ENCODE measurements at places on chromosomes 2 and 18.
A peak's percentile ranks its signal among the peaks of the same experiment; 100 is the strongest.

DNA sequence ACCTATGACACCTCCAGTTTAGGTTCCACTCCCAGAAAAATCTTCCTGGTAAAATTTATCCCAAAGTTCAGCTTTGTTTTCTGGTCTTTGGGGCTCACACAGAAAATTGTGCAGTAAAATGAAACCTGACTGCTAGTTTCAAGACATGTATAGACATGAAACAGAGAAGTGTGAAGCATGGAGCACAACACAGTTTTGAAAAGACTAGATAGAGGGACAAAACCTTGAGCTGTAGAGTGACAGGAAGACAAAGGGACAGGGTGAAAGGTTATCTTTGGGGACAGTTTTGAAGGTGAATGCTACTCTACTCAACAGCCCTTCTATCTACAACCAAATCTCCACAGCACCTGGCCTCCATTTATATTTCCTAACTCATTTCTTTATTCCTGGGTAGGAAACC is 352.6 kb downstream of the RBM43 start:
- no peak for DNase-seq

GRCh38 chr18:59085797-59086196 is 53.9 kb upstream of the SEC11C start:
- no peak for DNase-seq

GRCh38 chr2:240560480-240561324 is 545 bp downstream of the DUSP28 start:
- DNase-seq, result peak; percentile 100

DNA sequence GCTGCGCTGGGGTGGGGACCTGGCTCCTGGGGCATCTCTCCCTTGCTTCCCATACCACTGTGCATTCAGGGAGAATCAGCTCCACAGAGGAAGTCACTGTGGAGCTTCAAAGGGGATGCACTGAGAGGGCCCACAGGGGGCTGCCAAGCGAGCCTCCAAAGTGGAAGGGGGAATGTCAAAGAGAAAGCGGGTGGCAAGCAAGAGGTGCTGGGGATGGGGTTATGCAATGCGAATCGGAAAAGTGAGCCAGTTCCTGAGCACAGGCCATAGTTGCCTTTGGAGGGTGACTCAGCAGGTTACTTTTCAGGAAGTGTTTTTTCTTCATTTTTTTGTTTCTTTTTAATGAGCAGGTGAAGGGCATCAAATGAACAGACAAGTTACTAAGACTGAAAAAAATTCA is 17.6 kb downstream of the PMAIP1 start:
- no peak for DNase-seq

DNA sequence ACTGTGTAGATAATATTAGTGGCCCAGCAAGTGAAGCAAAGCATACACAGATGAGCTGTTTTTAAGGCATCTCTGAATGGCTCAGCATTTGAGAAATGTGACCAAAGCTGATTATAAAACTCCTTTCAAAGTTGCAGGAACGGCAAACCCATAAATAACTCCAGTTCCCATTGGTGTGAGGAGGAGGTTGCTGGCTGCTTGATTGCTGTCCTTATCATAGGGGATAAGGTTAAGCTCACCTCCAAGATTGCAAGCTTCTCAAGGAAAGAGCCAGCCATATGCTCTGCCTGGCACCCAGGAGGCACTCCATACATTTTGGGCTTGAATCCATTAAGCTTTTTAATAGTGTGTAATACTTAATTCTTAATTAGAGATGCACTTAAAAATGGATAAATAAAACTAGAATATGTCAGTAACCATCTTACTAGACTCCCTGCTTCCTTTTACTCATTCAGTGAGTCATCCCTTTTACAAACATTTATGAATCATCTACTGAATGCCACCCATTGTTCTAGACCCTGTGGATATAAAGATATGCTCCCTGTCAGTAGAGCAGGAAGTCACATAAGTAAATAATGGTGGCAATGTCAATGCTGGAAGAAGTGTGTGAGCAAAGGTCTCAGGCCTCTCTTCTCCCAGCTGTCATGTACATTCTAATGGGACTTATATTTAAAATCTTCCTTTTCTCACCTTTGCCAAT is 99.3 kb downstream of the SPATS2L start:
- DNase-seq, result no peak

GRCh38 chr2:15191789-15192188 is 369.3 kb downstream of the NBAS start:
- no peak for DNase-seq

GRCh38 chr2:126638746-126639145 is 17.2 kb upstream of the GYPC start:
- no peak for DNase-seq

- no peak for DNase-seq
These were observed 170.7 kb downstream of the ZNF804A start for GRCh38 chr2:184769023-184769422.

DNA sequence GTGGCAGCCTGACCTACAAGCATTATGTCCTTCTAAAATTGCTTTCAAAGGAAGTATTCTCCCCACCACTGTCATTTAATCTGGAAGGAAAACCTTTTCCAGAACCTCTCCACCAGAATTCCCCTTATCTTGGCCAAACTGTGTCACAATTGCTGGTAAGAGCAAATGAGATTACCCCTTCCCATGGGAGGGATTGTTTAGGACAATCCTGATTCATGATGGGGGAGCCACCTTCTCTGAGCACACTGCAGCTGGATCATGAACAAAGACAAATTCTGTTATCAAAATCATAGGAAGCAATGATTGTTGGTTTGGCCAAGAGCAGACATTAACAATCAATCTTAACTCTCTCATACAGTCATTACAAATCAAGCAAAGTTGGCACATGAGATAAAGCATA is 18.1 kb upstream of the ATOH8 start:
- no peak for DNase-seq

- no peak for DNase-seq
These were observed 55.5 kb upstream of the SLC8A1 start for GRCh38 chr2:40507432-40507831.

DNA sequence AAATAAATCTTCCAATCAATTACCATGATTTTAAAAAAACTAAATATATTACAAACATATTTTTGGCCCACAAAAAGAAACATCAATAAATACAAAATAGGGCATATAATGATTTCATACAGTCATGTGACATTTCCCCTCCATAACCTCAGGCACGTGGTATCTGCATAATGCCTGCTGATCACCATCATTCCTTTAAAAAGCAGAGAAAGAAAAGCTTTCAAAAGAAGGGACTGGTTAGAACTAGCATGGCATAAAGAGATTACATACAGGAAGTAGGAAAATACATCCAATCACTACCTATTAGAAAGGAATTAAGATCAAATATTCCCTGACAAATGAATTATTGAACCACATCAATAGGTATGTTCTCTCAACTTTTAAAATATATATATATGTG is 83.5 kb downstream of the INO80D start:
- no peak for DNase-seq

GRCh38 chr2:171651667-171652415 is 35.4 kb upstream of the DYNC1I2 start:
- no peak for DNase-seq

- no peak for DNase-seq
These were observed 212.5 kb upstream of the GULP1 start for GRCh38 chr2:188079196-188079595.

DNA sequence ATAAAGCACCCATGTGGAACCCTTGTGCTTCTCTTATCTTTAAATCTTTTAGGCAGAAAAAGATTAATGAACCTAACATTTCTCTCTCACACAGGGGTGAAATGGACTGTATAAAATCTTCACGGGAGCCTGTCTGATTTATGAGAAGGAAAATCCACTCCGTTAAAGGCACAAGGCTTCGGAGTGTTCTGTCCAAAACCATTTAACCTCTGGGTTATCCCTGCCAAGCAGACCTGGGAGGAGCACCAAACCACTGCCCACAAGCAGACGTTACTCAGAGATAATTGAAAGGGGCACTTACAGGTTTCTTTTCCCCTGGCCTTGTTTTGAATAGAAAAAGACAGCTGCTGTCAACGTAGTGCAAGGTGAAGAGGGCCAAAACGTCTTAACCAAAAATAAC is 184.4 kb upstream of the DOK6 start:
- no peak for DNase-seq

DNA sequence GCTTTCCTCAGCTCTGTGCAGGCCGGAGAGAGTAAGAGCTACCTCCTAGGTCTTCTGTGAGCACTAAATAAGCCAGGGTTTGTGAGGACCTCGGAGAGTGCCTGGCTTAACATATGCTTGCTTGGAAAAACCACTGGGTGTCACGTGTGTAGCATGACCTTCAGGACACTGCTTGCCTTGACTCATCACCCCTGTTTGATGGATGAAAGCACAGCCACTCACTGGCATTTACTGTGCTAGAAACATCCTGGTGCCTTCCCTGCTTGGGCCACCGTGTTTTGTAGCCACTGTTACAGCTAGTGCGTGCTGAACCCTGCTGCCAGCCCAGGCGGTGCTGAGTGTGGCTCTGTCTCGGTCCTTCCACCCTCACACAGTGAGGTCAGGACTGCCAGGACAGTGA is 34.8 kb upstream of the ITM2C start:
- no peak for DNase-seq

- no peak for DNase-seq
These were observed 32.4 kb downstream of the ORC2 start for GRCh38 chr2:200930947-200931626.

Measured in left colon (tissue), 2 donors.